ENCODE measurements at places on chromosomes 2 and 18.

DNA sequence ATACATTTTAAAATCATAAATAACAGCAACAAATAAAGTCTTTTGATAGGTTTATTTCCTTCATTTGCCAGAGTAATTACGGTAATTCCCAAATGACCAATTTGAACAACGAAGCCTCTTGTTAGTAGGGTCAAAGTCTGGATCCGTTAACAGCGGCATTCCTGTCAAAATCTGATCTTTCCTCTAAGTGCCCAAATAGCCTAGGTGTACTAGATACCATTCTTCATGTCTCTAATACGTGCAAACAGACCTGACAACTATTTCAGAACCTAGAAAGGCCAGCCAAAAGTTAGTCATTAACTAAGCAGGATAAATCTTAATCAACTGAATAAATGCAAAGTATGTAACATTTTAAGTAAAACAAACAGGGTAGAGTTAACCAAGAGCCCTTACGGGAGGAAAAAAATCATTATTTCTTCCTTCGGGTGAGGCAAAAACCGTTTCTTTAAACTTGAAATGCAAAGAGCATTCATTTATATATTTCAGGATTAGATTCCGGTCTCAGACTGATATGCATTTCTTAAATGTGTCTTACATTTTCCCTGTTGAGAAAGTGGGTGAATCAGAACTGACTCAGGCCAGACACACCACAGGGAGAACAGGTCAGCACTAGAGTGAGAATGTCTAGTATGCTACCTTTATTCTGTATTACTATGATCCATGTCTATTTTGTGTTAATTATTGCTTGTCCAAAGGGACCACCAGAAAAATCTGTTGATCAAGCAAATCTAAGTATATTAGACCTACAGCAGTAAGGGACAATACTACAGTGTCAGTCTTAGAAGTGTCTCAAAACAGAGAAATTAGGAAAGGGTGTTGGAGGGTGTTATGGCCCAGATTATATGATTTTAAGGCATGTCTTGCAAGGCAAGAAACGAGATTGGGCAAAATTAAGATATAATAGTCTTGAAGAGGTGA is 141.5 kb upstream of the NDUFV2 start:
- no peak for DNase-seq

DNA sequence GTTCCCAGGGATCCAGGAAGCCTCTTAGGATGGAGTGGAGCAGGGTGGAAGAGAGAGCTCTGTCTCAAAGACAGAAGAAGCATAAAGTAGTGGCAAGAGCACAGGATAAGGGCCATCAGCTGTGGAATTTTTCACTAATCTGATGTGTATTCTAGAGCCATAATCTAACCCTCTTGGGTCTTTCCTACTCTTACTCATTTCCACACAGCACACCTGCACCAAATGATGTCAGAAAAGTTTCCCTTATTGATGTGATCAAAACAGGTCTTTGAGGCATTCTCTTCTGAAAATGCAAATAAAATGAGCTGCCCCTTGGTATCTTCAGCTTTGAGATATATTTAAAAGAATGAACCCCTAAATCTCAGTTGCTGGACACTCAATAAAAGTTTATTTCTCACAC is 415.1 kb upstream of the CHST9 start:
- DNase-seq: no peak

DNA sequence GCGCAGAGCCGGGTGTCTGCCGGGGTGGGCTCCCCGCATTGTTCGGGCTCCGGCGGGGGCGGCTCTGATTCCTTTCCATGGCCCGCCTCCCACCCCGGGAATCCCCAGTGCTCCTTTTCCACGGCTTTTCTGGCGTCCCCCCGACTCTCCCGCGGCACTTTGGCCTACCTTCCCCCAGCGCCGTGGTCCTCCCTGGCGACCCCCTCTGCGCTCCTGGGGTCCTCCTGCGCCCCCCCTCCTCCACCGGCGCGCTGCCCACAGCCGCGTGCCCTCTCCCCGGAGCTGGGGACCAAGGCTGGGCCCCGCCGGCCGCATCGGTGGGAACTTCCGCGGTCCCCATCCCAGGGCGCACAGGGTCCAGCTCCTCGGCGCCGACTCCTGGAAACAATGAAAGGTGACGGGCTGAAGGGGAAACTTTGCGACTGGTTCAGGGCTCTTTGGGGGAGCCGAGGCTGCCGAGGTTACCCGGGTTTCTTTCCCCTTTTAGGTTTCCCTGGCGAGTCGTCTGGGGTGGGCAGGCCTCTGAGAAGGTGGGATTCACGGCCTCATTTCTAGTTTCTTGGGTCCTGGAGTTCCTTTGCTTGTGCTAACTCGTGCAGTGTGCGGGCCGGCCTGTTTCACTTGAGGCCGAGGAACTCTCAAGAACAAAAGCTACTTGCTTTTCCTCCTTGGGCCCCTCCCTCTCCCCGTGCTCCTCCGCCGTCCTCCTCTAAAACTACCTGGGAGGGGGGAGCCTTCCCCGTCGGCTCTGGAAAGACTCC is 2.2 kb downstream of the TGIF1 start:
- no peak for DNase-seq

DNA sequence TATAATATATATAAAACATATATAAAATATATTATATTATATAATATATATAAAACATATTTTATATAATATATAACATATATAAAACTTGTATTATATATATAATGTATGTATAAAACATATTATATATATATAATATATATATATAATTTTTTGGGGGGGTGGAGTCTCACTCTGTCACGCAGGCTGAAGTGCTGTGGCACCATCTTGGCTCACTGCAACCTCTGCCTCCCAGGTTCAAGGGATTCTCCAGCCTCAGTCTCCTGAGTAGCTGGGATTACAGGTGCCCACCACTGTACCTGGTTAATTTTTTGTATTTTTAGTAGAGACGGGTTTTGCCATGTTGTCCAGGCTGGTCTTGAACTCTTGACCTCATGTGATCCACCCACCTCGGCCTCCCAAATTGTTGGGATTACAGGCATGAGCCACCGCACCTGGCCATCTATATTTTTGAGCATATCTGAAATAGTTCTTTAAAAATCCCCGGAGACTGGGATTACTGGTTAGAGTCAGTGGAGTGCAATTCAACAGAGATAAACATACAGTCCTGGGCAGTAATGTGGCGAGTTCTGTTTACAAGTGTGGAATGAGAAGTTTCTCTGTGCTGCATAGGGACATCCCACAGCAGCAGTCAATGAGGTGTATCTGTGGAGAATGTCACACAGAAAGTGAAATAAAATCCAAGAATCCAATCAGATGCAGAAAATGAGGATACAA is 208.4 kb downstream of the MYCN start:
- peak; percentile 95 for DNase-seq

- peak; percentile 98 for DNase-seq
These were observed at the start of gene ABI2 for GRCh38 chr2:203327901-203328759. ABI2 (plus strand) TSS chr2:203328394; CDS start chr2:203328515, 121 bp downstream.

DNA sequence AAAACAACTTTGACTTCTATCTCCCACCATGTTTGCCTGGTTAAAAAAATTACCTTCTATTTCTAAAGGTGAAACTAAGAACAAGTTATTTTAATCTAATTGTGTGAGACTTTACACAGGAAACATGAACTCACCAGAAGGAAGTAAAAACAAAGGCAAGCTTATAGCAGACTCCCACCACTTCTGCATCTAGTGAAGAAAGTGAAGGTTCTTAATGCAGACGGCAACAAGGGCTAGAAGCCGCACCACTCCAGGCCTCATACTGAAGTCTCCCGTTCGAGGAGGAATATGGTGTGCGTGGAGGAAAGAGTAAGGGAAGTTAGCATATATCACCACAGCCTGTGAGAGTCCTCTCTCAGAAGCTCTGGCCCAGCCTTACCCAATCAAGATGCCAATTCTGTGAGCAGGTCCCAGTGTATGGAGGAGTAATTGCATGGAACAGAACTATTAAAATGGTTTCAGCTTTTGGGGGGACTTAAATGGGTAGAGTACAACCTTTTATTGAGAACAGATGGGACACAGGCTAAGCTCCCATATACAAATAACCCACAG is 958.7 kb downstream of the BCL11A start:
- no peak for DNase-seq

DNA sequence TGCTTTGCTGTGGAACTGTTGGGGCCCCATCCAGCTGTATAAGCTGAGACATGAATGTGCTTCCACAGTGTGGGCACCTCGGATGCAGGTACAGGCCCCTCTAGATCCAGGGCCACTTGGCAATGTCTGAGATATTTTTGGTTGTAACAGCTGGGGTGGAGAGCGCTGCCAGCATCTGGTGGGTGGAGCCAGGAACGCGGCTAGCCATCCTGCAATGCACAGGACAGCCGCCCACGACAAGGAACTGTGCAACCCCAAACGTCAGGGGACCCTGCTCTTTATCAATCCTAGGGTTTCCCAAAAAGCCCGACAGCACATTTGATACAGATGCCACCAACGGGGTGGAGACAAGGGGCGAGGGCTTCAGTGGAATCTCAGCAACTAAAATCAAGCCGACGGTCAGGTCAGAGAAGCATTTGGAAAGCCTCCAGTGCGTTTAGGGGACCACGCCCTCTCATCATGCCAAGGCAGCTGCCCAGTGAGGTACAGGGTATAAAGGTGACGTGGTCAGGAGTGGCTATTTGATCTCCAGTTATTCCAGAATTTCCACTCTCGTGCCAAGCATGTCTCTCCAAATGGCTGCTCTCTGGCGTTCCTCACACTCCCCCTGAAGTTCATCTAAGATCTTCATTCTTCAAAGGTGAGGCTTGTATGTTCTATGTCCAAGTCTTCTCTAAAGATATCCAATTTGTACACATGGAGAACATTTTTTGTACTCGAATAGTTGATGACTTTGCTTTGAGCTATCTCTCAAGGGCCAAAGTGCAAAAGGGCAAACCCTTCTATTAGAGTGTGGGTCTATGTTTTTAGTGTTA is 55.7 kb downstream of the LRRFIP1 start:
- DNase-seq: no peak

DNA sequence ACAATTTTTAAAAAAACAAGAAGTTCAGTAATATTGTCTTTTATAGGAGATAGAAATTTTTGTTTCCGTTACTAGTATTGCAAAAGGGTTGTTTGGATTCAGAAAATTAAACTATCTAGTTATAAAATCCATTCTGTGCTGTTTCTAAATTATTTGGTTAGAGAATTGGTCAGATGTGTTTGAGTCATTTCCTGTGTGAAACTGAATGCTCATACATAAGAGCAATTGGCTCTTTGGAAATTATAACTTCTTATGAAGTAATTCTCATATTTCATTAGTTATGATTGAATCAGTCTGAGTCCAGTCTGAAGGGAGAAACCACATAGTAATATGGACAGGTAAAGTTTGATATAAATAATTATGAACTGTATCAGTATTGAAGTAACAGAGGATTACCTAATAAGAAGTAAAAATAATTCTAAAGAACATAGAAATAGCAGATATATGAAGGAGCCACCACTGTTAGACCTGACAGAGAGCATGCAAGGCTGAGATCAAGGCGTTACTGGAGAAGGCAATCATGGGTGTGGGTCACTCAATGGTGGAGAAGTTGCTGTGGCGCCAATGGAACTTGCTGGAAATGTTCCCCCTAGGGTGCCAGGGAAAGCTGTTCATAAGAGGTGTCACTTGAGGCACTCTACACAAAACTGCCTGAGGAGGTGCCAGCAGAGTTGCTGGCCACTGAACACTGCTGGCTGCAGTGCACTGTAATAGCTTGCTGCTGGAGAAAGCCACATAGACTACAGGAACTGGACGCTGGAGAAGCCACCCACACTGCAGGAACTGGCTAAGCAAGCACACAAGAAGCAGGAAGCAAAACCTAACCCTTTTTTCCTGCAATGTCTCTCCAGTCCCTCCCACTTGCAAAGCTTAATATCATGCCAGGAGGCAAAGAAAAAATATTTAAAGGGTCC is 18.0 kb upstream of the FAP start:
- DNase-seq: no peak

DNA sequence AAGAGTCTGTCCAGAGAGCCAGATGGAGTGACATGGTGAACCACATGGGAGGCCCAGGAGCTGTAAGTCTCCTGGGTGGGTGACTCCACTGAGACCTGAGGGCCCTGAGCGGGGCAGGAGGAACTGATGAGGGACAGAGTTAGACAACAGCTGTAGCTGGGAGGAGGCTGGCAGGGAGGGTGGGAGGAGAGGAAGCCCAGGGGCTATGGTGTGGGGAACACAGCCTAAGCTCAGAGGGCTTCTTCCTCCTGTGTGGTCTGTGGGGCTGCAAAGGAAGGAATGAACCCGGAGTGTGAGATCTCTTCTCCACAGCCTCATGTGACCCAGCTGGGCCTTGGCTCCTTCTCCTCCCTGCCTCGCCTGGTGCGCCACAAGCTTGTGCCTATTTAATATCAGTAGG is 395.6 kb upstream of the HS6ST1 start:
- DNase-seq: no peak

GRCh38 chr2:46711156-46711555 is 204.4 kb downstream of the MCFD2 start:
- DNase-seq: no peak

DNA sequence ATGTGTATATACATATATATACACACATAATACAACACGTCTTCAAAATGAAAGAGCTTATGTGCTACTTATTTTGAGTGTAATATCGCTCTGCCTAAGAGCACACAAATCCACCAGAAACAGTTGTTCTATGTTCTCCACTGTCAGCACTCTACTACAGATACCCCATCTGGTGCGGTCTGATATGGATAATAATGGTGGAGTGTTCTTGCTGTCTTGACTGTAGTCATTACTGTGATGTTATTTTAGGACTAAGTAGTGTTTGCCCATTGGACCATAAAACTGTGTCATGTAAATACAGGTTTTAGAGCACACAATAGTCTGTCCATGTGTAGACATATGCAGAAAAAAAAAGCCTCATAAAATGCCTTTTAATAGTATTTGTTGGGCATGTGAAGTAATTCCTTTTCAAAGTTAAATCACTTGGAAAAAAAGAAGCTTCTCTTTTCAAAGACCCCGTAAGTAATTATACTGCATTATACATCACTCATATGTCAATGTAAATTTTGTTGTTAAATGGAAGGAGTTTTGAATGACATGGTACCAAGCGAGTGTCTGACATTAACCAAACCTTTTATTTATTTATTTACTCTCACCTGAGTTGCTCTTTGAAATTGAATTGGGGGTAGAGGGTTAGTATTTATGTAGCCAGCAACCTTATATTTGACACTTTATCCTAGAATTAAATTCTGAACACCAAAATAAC is 1249.2 kb upstream of the ZEB2 start:
- DNase-seq: no peak

DNA sequence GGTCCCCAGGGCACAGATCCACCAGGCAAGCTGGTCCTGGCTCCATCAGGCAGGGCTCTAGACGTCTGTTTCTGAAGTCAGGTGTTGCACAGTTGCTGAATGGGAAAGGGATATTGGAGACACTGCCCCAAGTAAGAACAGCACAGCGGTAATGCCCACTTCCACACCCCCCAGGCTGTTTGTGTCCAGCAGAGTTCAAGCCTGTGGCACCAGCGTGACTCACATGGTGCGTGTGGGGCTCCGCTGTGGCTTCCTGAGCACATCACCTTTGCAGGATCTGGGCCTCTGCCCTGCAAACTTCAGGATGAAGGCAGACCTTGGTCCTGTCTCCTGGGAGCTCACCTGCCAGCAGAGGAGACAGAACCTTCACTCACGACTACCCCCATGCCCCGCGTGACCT is 203.3 kb downstream of the TFCP2L1 start:
- DNase-seq: no peak

GRCh38 chr18:67510831-67511230 is 5.7 kb downstream of the DSEL start:
- DNase-seq: no peak
